ENCODE measurements at places on chromosomes 12 and 14. TPM values are rescaled to one million over a fixed set of nuclear protein-coding genes. Genes with fewer than 3 reads are reported as not detected.

MCRS1 gene
- total RNA-seq, result 70.1 TPM

FGF6 gene
- total RNA-seq, result not detected

SLC25A29 gene
- total RNA-seq, result 21.6 TPM

VDR gene
- total RNA-seq, result 69.8 TPM

CMTM5 gene
- not detected for total RNA-seq

GRCh38 chr12:94717108-94717507 is 66.8 kb upstream of the TMCC3 start:
- no peaks in the 10 kb centered on the region for H3K4me1 ChIP-seq
- no peak overlapping the region for H3K27ac ChIP-seq
- H3K27me3 ChIP-seq, result peaks cover 9% of the 10 kb centered on the region

- peaks cover 8% of the 10 kb centered on the region for H3K36me3 ChIP-seq
- DNase-seq, result peak; percentile 45
- peak overlapping the region; percentile 83 for H3K27ac ChIP-seq
- H3K27me3 ChIP-seq, result peaks cover 9% of the 10 kb centered on the region
- peak overlapping the region; percentile 62 for H3K4me3 ChIP-seq
These were observed 6.3 kb downstream of the CLEC2A start for GRCh38 chr12:9925705-9926393.

- DNase-seq, result no peak
- no peak overlapping the region for H3K27ac ChIP-seq
- no peak overlapping the region for H3K4me3 ChIP-seq
- H3K27me3 ChIP-seq, result no peaks in the 10 kb centered on the region
These were observed 254.6 kb downstream of the KSR2 start for GRCh38 chr12:117714203-117714602.

DNA sequence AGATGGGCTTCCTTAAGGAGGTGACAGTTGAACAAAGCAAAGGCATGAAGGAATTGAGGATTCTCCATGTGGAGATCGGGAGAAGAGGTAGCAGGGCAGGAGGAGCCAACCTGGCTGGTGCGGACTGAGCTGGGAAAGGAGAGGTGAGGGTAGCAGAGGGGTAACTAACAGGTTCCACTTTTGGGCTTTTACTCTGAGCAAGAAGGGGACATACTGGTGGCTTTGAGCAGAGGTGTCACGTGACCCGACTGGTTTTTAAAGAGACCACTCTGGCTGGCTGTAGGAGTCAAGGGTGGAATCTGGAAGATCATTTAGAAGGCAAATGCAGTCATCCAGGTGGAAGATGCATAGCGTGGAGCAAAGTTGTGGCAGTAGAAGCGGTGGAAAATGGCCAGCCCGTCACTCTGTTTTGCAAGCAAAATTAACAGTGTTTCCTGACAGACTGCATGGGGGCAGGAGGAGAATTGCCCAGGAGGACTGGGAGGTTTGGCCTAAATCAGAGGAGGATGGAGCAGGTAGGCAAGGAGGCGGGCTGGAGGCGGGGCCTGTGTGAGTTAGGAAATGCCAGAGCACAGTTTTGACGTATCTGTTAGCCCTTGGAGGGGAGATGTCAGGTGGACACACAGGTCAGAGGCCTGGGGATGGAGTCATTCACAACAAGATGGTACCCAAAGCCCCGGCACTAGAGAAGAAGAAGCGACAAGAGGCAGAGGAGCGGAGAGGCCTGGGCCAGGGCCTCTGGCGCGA is 156.3 kb upstream of the FKBP4 start:
- H3K4me1 ChIP-seq, result peaks cover 16% of the 10 kb centered on the region
- no peaks in the 10 kb centered on the region for H3K36me3 ChIP-seq
- no peak overlapping the region for H3K4me3 ChIP-seq
- no peak for DNase-seq
- H3K27me3 ChIP-seq, result peaks cover 34% of the 10 kb centered on the region

DNA sequence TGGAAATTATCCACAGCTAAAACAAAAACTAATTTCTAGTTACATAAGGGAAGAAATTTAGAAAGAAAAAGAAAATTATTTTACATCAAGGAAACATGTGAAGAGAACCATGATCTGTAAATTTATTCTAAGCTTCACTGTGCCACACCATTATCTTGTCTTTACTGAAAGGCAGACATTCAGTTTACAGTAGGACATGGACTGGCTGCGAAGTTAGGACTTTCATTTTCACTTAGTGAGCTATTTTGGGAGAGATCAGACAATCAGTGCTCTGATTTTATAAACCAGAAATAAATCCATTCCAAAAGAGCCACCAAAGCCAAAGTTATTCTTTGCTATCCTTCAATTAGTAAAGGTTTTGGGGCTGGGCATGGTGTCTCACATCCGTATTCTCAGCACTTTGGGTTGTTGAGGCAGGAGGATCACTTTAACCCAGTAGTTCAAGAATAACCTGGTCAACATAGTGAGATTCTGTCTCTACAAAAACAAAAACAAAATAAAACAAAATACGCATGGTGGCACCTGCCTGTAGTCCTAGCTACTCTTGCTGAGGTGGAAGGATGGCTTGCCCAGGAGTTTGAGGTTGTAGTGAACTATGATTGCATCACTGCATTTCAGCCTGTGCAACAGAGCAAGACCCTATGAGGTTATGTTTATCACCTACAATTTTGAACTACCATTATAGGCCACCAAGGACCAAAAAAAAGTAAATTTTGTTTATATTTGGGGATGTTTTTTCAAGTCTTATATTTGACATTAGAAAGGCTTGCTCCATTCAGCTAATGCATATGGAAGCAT is 1084.8 kb upstream of the ATXN7L3B start:
- H3K4me3 ChIP-seq, result no peak overlapping the region
- H3K27ac ChIP-seq, result no peak overlapping the region
- no peak for DNase-seq
- H3K4me1 ChIP-seq, result no peaks in the 10 kb centered on the region
- no peaks in the 10 kb centered on the region for H3K27me3 ChIP-seq

DNA sequence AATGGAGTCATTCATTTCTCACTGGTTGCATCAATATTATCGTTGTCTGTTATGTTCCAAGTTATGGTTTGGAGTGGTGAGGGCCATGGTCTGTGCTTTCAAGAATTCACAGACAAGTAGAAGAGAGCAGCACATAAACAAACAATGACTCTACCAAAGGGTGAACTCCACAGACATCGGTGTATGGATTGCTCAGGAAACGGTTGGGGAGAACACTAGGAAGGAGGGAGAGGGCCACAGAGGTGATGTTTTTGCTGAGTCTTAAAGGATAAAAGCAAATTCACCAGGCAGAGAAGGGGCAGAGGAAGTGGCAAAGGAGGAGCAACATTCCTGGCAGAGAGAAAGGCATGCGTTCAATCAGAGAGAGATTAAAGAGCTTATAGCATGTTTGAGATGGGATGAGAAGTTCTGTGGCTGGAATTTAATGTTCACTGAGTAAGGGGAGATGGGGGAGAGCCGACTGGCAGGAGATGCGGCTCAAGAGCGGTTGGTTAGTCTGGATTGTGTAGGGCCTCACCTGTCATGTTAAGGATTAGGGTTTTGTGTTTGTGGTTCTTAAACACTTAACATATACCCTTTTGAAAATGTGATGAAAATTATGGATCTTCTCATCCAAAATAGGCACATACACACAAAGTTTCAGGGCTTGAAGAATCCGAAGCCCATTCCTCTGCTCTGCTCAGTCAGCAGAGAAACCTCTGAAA is 42.3 kb upstream of the FRMD6 start:
- H3K4me3 ChIP-seq, result no peak overlapping the region
- no peaks in the 10 kb centered on the region for H3K4me1 ChIP-seq
- peaks cover 3% of the 10 kb centered on the region for H3K27me3 ChIP-seq
- no peak overlapping the region for H3K27ac ChIP-seq

DNA sequence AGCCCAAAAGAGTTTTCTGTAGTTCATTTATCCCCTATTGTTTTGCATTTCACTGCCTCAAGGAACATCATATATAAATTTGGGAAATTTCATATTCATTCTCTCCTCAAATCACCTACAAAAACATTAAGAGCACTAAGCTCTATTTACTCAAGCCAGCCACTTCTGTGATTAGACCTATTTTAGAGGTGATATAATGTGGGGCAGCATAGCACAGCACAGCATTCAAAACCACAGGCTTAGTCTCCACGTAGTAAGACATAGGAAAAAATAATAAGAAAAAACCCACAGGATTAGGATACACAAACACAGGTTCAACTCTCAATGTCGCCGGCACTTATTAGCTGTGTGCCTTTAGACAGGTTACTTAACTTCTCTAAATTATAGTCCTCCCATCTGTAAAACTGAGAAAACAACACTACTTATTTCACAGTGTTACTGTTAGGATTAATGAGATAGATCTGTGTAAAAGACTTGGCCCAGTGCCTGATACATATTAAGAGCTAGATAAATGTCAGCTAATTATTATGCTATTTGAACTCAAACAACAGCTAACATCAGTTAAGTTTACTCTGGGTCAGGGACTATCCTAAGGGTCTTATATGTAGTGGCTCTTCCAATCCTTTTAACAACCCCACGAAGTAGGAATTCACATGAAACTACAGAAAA is 20.3 kb downstream of the DCAF5 start:
- peaks cover 5% of the 10 kb centered on the region for H3K36me3 ChIP-seq
- DNase-seq, result no peak
- no peak overlapping the region for H3K4me3 ChIP-seq
- no peak overlapping the region for H3K27ac ChIP-seq
- H3K27me3 ChIP-seq, result no peaks in the 10 kb centered on the region

DNA sequence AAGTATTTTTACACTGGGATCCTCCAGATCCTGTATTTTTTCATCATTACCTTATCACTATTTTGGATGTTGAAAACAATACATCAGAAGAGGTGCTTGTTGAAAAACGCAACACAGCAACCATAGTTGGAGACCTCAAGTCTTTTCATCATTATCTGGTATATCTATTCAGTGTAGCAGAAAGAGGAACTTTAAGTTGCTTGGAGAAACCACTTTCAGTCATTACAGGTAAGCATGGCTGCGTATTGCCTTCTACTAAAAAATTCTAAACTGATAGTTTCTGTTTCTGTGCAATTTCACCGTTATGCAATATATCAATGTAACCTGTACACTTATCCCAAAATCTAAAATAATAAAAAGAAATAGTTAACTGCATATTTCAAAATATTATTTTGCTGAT is 32.2 kb upstream of the PTPRQ start:
- no peak overlapping the region for H3K4me3 ChIP-seq
- no peak for DNase-seq
- no peak overlapping the region for H3K27ac ChIP-seq
- H3K27me3 ChIP-seq, result no peaks in the 10 kb centered on the region
- no peaks in the 10 kb centered on the region for H3K4me1 ChIP-seq
- no peaks in the 10 kb centered on the region for H3K36me3 ChIP-seq

Data from activated CD8-positive, alpha-beta memory T cell treated with anti-CD3 and anti-CD28 coated beads, Interleukin-2, amount 10 ng/mL, durations not matched to agents 7 days and 5 days (primary cell).